ENCODE measurements at places on chromosomes 4 and X.
A peak's percentile ranks its signal among the peaks of the same experiment; 100 is the strongest.

GRCh38 chr4:153000076-153000420 is 63.9 kb downstream of the FHDC1 start:
- no peak for DNase-seq

DNA sequence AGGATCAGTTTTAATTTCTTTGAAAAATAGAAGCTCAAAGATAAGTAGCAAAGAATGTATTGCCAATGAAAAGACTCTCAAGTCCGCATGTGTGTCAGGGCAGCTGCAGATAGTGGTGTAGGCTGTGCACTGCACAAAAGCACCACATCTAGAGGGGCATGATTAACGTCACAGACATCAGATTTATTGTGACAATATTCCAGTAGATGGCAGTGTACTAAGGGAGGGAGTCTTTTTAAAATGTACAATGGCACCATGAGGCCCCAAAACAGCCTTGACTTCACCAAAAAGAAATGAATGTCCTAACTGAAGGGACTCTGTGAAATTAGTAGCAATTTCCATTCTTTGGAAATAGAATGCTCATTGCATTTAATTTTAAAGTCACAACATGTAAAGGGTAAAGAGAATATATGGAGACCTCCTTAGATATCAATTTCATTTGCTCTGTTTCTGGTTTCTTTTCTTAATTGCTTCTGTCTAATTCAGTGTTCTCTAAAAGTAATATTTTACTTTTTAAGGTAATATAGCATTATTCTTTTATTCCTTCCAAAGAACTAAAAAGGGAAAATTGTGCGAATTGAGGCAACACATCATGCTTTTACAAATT is 98.4 kb downstream of the ZNF827 start:
- peak; percentile 59 for DNase-seq

- no peak for DNase-seq
Observed at GRCh38 chrX:18828832-18829404, 121.5 kb downstream of the PPEF1 start.

GRCh38 chrX:75230296-75230695 is 43.6 kb upstream of the UPRT start:
- no peak for DNase-seq

DNA sequence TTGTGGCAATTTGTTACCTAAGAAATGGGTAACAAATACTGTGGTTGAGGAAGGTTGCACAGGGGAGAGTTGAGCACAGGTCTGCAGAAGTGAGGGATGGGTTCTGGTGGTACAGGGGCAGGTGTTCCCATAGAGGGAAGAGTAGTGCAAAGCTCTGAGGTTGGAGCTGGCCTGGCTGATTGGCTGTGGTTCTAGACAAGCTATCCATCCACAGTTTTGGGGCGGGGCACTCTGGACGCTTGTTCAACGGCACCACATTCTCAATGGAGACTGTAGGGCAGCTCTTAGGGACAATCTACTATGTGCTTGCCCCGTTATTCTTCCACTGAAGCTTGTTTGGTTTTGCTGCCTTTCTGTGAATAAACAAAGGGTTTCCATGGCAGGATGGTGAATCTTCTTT is 35.4 kb downstream of the NAT8L start:
- DNase-seq, result no peak

- DNase-seq, result no peak
Observed at GRCh38 chrX:106649523-106650428, 38.0 kb downstream of the RADX start.

DNA sequence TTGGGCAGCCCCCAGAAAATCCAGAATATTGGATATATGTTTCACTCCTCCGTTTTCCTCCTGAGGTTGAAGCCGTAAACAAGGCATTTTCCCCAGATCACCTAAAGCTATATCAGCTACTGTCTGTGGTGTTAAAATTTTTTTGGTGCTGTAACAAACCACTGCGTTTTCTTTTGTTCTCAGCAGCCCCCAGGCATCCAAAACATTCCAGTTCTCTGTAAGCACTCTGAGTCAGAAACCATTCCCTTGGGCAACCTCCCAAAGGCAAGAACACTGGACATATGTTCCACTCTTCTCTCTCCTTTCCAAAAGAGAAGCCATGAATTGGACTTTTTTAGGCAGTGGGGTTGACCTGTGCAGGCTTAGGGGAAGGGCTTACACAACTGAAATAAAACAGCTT is 310.9 kb downstream of the MID1IP1 start:
- DNase-seq, result peak; percentile 32
